ENCODE measurements at places on chromosomes 2 and 18.
A peak's percentile ranks its signal among the peaks of the same experiment; 100 is the strongest.

GRCh38 chr18:39799006-39799405 lies 2156.0 kb upstream of the PIK3C3 start:
- DNase-seq: peak; percentile 4

DNA sequence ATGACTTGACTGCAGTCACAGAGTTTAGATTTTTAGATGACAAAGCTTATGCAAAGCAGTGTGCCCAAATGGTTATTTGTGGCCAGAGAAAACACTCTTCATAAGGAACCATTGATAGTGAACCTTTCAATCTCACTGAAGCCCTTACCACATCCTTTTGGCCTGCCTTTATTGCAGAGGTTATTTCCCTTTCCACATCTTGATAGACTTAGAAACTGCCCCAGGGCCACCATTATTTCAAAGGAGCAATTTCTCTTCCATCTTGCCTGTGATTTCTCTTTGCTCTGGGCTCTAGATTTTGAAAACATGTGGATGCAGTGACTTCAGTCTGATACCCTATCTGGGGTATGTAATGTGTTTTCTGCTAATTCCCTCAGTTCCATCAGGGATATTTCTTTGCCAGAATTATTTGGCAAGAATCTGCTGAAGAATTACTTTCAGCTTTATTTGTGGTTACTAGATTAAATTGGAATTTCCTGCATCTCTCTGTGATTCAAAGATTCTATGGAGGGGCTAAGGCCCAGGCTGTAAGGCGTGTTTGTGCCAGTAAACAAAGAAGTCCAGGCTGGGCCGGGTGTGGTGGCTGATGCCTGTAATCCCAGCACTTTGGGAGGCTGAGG lies 51.0 kb downstream of the MOGAT1 start:
- DNase-seq: no peak

DNA sequence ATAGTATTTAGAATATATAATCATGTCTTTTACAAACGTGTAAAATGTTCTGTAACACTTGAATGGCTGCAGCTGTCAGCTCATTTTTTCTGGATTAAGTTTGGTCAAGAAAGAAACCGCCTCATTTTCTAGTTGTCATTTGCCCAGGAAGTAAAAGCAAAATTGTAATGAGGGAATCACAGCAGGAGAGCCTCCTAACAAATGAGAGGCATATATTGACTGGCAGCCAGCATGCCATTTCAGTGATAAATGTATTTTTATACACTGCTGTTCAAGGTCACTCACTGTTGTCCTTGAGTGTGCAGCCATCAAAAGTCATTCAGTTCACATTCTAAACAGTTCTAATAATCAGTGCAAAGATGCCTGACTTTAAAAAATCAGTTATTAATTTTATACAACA lies 144.3 kb upstream of the BOD1L2 start:
- no peak for DNase-seq

DNA sequence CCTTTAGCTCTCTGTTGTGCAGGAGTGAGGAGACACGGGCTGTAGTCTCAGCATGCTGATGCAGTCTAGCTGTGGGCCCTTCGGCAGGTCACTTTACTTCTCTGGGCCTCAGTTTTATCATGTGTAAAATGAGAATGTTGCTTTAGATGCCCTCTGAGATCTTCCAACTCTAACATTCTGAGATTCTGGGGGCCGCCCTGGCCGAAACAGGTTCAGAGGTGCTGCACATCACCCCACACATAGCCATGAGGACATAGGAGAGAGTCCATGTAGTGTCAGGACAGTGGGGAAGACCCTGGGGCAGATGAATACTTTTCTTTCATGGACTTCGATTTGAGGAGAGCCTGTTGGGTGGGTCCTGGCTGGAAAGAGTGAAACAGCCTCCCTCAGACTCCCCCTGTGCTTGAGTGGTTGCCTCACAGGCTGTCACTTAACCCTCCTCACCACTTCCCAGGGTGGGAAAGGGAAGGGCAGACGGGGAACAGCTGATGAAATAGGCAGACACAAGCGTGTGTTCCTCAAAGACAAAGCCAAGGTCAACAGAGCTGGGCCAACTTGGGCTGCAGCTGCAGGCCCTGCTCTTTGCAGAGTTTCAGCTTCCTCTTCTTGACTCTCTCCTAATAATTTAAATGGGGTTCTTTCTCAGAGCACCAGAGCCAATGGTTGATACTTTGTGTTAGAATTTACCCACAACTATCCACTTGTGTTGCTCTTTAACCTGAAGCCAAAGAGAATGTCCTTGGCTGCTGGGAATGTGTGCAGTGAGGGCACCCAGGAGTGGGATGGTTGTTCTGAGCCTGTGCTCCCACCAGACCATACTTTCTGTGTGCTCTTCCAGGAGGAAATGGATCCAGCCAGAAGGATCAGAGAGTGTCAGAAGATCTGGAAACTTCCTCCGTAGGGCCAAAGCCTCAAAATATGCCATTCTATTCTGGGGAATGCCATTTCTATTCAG lies 14.7 kb upstream of the MRPL33 start:
- no peak for DNase-seq

DNA sequence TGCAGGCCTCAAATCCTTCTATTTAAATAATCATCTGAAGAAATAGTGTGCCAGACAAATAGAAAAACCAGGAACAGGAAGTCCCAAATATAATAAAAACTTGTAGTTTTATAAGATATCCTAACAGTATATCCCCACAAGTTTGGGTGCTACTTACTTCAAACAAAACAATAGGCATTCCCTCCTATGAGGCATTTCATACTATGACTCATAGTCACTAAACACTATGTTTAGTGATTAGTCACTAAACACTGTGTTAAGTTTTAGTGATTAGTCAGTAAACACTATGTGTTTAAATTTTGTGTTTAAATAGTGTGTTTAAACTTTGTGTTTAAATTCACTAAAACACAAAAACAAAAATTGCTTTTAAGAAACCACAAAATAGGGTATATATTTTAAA lies 407.0 kb upstream of the CDH19 start:
- DNase-seq: no peak

GRCh38 chr2:16034151-16034974 lies 94.0 kb downstream of the MYCN start:
- peak; percentile 79 for DNase-seq

All from HuH-7 (cell line).